ENCODE measurements at places on chromosomes 5 and 9.

- DNase-seq, result no peak
These were observed 86.1 kb upstream of the LRRTM2 start for GRCh38 chr5:138961221-138961620.

- no peak for DNase-seq
These were observed 13.1 kb downstream of the ADAMTS6 start for GRCh38 chr5:65468633-65469032.

- DNase-seq, result no peak
These were observed 95.3 kb downstream of the PRELID2 start for GRCh38 chr5:145739843-145740242.

DNA sequence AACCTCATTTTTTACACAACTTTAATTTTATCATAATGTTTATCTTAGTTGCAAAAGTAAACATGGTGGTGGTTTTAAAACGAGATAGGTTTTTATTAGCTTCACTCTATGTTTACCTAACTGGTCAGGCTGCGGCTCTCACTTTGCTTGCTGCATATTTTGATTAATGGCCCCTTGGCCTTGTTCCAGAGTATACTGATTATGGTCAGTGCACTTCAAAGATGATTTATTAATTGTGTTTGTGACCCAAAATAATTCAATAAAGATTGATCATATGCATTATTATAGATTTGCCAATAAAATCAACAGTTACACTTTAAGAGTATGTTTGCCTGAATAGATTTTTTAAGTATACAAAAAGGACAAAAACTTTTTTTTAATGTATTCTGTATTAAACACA lies 188.0 kb downstream of the XRCC4 start:
- no peak for DNase-seq

DNA sequence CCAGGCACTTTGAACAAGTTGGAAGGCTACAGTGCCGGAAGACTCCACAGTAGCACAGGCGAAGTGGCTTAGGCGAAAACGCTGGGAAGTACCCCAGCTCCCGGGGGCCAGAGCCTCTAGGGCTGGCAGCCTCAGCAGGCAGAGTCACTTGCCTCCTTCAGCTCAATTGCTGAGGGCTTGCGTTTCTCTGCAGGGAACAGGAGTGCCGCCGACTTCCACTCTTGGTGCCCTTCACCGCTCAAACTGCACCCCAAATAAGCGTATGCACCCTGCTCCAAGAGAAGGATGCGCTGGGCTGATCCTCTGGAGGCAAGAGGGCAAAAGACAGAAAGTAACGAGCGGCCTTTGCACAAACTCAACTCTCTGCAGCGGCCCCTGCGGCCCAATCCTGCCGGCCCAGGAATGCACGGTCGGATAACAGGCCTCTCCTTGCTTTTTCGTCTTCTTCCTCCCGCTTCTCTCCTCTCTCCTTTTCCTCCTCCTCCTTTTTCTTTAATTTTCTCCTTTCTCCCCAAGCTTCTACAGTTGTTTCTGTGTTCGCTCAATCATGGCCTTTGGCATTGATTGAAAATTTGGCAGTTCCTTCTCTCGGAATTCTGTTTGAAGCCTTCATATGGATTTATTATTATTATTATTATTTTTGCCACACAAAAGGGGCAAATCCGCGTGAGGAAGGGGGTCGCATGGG lies 1.1 kb upstream of the S1PR3 start:
- no peak for DNase-seq

DNA sequence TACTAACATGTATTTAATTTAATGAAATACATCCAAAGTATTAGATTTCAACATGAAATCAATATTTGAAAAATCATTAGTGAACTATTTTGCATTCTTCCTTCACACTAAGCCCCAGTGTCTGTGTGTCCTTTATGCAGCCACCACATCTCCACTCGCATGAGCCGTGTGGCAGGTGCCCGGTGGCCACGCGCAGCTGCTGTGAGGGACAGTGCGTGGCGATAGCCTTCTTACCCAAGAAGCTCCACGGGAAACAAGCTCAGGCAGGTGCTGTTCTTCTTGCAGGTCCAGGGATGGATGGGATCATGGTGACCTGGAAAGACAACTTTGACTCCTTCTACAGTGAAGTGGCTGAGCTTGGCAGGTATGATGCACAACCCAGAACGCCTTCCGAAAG lies 79.3 kb upstream of the OTULINL start:
- no peak for DNase-seq

DNA sequence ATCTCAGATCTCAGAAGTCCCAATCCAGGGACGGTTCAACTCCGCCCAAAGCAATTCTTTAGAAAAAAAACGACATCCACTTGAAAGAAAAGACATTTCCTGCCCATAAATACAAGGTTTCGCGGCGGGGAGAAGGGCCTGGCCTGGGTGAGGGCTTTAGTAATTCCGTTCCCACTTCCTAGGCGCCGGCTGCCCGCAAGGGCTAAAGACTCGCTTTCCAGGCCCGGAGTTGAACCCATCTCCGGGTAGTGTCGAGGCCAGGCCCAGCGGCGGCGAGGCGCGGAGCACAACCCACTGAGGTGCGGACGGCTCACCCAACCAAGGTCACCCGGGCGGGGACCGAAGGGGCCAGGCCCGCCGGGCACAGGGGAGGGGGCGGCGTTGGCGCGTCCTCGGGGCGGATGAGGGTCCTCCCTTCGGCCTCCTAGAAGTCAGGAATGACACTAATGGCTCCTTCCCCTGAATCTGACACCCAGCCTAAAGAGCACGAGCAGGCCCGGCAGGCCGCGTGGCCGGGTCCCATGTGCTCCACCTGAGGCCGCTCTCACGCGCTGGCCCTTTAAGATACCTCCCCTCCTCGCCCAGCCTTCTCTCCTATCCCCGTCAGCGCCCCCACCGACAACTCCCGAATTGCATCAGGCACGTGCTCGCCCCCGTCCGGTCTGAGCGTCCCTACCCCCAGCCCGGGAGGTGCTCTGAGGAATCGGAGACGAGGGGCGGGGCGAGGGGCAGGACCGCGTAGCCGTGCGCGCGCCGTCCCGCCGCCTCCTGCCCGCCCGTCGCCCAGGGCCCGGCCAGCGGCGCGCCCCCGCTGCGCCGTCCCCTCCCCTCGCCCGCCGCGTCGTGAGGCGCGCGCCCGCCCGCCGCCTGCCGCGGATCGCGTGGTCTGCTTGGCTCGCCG lies 467 bp upstream of the LARP1 start:
- peak; percentile 34 for DNase-seq

DNA sequence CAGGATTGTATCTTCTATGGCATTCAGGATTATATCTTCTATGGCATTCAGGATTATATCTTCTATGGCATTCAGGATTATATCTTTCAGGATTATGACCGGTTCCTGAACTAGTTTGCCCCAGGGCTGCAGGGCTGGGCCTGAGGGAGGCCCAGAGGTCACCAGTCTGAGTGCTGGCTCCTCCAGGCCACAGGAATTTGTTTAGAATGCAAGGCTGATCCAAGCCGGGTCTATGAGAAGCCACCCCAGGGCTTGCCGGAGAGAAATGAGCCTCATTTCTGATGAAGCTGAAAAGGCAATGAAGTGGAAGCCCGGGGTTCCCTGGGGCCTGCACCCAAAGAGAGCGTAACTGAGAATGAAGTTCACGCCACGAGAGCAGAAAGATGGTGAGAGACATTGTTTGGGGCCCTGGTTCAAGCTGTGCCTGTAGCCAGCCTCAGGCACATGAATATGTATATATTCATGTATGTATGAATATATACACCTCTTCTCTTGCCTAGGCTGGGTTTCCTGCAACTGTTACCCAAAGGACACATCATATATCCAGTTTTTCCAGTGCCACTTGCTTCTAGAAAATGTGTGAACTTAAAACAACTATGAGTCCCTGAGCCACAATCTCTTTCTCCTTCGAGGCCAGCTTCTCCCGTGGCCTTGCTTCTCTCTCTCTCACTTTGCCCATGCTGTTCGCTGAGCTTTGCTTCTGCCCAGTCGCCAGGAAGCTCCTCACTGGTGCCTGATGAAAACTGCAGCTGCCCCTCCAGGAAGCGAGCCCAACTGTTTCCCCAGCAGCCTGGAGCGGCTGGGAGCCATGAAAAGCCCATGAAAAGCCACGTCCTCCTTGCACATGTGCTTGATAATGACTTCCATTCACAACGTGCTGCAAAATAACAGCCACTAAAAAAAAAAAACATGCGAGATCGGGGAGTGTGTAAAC lies 62.3 kb downstream of the GTF3C4 start:
- DNase-seq, result no peak

- DNase-seq, result no peak
These were observed 455 bp upstream of the SMIM3 start for GRCh38 chr5:150778088-150778516.

GRCh38 chr5:149712439-149713147 lies 17.5 kb upstream of the PPARGC1B start:
- DNase-seq, result no peak

DNA sequence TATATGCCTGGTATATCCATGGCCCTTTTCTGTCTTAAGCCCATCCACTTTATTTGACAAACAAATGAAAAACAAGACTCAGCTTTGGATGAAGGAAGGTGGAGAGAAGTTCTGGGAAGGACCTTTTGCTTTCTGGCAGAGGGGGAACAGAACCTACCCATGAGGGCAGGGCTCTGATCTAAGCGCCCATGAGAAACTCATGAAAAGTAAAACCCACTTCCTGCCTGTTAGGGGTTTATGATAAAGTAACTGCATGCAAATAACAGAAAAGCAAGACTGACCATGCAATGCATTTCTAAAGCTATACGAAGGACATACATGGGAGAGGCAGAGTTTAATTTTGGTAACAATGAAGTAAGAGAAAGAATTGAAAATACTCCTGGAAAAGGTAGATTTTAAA lies 181.9 kb upstream of the ADRA1B start:
- no peak for DNase-seq

DNA sequence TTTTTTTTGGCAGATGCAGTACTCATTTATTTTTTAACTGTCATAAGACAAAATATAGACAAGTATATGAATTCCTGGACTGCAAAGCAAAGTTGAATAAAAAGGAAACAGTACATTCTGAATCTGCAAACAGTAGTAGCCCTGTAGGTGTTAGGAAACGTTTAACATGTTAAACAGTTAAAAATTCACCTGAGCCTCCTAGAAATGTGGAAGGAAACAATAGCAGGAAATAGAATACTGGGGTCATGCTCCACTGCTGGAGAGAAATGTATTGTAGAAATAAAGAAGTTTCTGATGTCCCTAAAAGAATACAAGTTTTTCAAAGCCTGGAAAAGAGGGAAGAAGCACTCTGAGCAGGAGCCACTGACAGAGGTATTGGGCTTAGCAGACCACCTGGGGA lies 866.0 kb downstream of the PTPRD start:
- no peak for DNase-seq

GRCh38 chr9:114375386-114376175 lies 12.2 kb downstream of the AKNA start:
- DNase-seq, result no peak

DNA sequence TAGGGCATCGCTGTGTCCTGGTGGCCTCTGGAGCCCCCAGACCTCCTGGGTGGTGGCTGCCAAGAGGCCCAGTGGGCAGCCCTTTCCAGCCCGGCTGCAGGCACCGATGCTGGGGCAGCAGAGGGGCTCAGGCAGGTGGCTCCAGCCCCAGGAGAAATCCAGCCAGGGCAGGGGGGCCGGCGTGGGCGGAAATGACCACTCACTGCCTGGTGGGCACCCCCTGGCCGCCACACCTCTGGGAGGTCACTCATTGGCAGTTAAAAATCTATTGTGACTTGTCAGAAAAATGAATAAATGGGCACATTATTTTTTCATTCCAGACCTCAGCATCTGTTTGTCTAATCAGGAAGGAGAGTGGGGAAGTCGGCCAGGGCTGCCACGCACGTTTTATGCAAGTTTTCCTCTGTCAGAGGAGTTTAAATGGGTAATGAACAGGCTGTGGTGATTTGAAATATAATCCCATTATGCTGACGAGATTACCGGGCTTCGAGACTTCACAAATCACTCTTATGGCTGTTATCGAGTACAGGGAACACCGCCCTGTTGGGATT lies 171.9 kb downstream of the GAPVD1 start:
- no peak for DNase-seq

DNA sequence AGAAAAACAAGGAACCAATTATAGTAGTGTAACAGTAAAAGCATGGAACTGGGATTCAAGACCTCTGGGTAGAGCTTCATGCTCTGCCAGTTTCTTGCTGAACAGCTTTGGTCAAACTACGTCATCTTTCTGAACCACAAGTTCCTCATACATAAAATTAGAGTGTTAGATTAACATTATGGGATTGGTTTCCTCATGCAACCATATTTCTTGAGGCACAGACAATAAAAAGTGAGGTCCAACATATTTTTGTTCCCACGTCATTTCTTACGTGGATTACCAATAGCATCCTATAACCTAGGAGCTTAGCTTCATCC lies 354.8 kb downstream of the TMEM232 start:
- no peak for DNase-seq

DNA sequence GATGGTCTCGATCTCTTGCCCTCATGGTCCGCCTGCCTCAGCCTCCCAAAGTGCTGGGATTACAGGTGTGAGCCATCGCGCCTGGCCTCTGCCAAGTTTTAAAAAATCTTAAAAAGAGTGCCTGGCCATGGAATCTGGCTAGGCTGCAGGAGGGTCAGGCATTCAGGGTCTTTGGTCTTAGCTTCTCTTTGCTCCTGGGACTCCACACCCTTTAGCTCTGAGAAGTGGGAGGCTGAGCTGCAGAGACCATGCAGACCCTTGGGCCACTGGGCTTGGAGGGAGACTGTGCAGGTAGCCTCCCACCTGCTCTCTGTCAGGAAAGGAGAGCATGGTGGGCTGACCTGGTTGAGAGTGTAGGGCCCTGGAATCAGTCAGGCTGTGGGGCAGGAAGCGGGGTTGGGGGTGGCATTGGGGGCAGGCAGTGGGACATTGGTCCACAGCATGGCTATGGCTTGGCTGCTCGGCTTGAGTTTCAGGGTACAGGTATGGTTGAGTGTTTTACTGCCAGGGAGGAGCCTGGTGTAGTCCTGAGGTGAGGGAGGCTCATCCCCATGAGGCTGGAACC lies 20.8 kb downstream of the PHF2 start:
- no peak for DNase-seq

DNA sequence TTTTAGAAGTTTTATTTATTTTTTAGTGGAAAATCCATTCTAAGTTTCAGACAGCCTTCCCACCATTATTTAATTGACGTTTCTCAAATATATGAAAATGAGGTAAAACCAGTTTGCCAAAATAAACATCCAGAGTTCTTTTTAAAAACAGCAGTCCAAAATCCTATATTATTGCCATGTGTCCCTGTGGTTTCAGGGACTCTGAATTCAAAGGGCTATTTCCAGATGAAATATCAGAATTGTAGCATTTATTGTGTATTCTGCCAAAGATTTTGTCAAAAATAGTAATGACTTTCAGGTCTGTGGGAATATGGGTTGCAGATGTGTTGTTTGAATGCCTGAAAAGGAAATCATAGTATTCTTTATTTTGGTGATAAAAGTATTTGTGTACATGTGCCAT lies 41.6 kb downstream of the XRCC4 start:
- DNase-seq, result no peak

- no peak for DNase-seq
These were observed 491.5 kb upstream of the TUSC1 start for GRCh38 chr9:26169708-26170107.

GRCh38 chr9:127033789-127034188 lies 88.6 kb downstream of the ANGPTL2 start:
- no peak for DNase-seq

GRCh38 chr5:76111477-76112174 lies 28.4 kb downstream of the SV2C start:
- DNase-seq, result no peak

GRCh38 chr9:26391036-26391435 lies 501.6 kb downstream of the CAAP1 start:
- DNase-seq, result no peak

- DNase-seq, result no peak
These were observed 168.0 kb upstream of the POU5F2 start for GRCh38 chr5:93909356-93909755.

- no peak for DNase-seq
These were observed 540.2 kb downstream of the CSNK1G3 start for GRCh38 chr5:124052201-124052600.

GRCh38 chr5:126119887-126120442 lies 303.2 kb upstream of the GRAMD2B start:
- DNase-seq, result no peak
